ENCODE measurements at places on chromosomes 12 and 14. TPM values are rescaled to one million over a fixed set of nuclear protein-coding genes. Genes with fewer than 3 reads are reported as not detected.

- DNase-seq, result peak; percentile 45
These were observed 3.8 kb downstream of the BCDIN3D start for GRCh38 chr12:49838973-49839633.

- peak; percentile 93 for DNase-seq
These were observed at the start of gene CCNB1IP1 for GRCh38 chr14:20332788-20333493. Gene CCNB1IP1, minus strand, starts transcription at chr14:20333279. Its CDS starts 16,756 bp downstream, at chr14:20316523.

- no peak for DNase-seq
These were observed 38.7 kb downstream of the LGR5 start for GRCh38 chr12:71478270-71478669.

LRRIQ1 gene
- total RNA-seq, result not detected
